Bronchial epithelial cell (primary cell): ENCODE measurements at places on chromosomes 16 and 17.

- no peak for DNase-seq
These were observed 39.1 kb downstream of the HOXB1 start for GRCh38 chr17:48491527-48492273.

DNA sequence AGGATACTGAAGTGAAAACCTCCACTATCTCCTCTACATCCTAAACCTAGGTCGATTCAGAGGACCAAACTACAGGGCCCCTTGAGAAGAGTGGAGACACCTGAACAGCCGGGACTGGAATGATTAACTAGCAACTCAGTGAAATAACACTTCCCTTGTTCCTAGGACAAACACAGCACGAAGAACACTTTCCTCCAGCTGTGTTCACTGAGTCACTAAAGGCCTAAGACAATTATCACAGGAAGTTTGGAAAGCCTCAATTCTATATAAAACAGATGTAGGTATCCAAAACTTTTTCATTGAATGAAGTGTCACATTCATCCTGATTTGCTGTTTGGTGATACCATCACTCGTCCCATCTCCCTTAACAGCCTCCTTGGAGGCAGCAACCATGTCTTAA lies 15.5 kb upstream of the CUEDC1 start:
- no peak for DNase-seq

- no peak for DNase-seq
These were observed 641 bp upstream of the CBX2 start for GRCh38 chr17:79777120-79777893.

DNA sequence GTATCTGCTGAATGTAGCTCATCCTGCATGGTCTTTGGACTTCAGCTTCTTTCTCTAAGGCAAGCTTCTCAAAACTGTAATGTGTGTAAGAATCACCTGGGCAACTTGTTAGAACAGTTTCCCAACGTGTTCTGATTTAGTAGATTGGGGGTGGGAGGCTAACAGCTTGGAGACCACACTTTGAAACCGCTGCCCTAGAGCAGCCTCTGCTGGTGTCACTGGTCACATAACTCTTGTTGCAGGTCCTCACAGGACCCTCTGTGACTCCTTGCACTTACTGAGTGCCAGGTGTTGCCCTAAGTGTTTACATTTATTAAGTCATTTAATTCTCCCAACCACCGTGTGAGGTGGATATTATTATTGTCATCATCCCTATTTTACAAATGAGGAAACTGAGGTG lies 9.9 kb downstream of the SLC35G3 start:
- DNase-seq, result no peak

GRCh38 chr16:11112723-11113348 lies 143.2 kb downstream of the SOCS1 start:
- DNase-seq, result peak; percentile 52
